ENCODE measurements at places on chromosomes 3 and 15. TPM values are rescaled to one million over a fixed set of nuclear protein-coding genes. Genes with fewer than 3 reads are reported as not detected.

ADIPOQ gene
- not detected for total RNA-seq

FBXL2 gene
- not detected for total RNA-seq

AHSG gene
- total RNA-seq = not detected

IL5RA gene
- not detected for total RNA-seq

KIF7 gene
- 1.0 TPM for total RNA-seq

SLC12A8 gene
- 0.18 TPM for total RNA-seq

SOX14 gene
- total RNA-seq = not detected

GATM gene
- 1.3 TPM for total RNA-seq

LCTL gene
- not detected for total RNA-seq

COL6A5 gene
- total RNA-seq = not detected

BMF gene
- 5.5 TPM for total RNA-seq

CA12 gene
- total RNA-seq = not detected

ROPN1 gene
- not detected for total RNA-seq

SLC24A5 gene
- not detected for total RNA-seq

GPR27 gene
- 0.50 TPM for total RNA-seq

FAM98B gene
- total RNA-seq = 42.3 TPM

TMEM45A gene
- total RNA-seq = 0.32 TPM

HTR3E gene
- not detected for total RNA-seq

KNSTRN gene
- total RNA-seq = 53.6 TPM

MORC1 gene
- not detected for total RNA-seq

SAMMSON gene
- not detected for total RNA-seq

THAP10 gene
- total RNA-seq = not detected

MESP2 gene
- total RNA-seq = not detected

NMD3 gene
- total RNA-seq = 44.0 TPM

RAB11A gene
- 147 TPM for total RNA-seq

GADL1 gene
- not detected for total RNA-seq

SH2D7 gene
- total RNA-seq = 0.11 TPM

LRRC3B gene
- total RNA-seq = not detected

ROBO2 gene
- total RNA-seq = not detected

IREB2 gene
- 78.6 TPM for total RNA-seq

PPM1L gene
- total RNA-seq = 4.0 TPM

ADAMTS7 gene
- total RNA-seq = 2.3 TPM

TGM5 gene
- 0.09 TPM for total RNA-seq

ISLR2 gene
- not detected for total RNA-seq

GASK1A gene
- 0.09 TPM for total RNA-seq

NLGN1 gene
- total RNA-seq = not detected

HYAL1 gene
- 0.07 TPM for total RNA-seq

CHRFAM7A gene
- total RNA-seq = not detected

BOC gene
- 0.05 TPM for total RNA-seq

CCDC13 gene
- total RNA-seq = not detected

USP13 gene
- total RNA-seq = 13.0 TPM

SHISA5 gene
- total RNA-seq = 140 TPM

GOLGA6L7 gene
- not detected for total RNA-seq

ARHGEF26 gene
- 0.09 TPM for total RNA-seq

SST gene
- not detected for total RNA-seq

SCAANT1 gene
- not detected for total RNA-seq

ACAN gene
- total RNA-seq = not detected

AADAC gene
- total RNA-seq = not detected

CCDC12 gene
- total RNA-seq = 67.6 TPM

PP2D1 gene
- total RNA-seq = not detected

CPNE4 gene
- not detected for total RNA-seq

TMC3 gene
- total RNA-seq = not detected

SHC4 gene
- total RNA-seq = 1.3 TPM

MUC20 gene
- total RNA-seq = 5.3 TPM

CSPG5 gene
- total RNA-seq = 0.64 TPM

Measured in T-helper 2 cell treated with Interferon-gamma antibody and Interleukin-4, amounts not matched to agents 100 ng/mL and 5 ng/mL, for 36 hours (primary cell).